NCI-H187 (cell line): ENCODE measurements at places on chromosomes 12 and 14.
A peak's percentile ranks its signal among the peaks of the same experiment; 100 is the strongest.

DNA sequence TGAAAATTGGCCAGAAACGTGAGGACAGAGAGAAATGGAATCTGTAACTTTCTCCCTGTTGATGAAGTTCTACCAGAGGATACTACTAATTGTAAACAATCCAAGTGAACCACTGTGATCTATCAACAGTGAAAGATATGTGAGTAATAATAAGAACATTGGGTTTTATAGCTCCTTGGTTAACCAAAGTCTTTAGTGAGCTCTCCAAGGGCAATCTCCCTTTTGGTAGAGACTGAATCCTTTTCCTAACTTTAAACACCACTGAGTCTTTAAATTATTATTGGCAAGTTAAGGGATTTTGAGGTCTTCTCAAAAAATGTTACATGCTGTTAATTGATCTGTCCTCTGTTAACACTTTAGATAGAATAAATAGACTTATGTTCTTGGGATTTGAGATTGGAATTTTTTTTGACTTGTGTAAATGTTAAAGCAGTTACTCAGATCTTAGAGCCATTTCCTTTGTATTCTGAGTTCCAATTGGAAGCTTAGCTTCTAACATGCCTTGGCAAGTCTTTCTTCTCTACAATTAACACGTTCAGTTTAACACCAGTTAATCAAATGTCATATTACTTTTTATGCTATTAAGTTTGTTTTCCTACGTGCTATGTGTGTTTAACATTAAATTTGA, 338.2 kb upstream of the DDHD1 start:
- no peak for DNase-seq

DNA sequence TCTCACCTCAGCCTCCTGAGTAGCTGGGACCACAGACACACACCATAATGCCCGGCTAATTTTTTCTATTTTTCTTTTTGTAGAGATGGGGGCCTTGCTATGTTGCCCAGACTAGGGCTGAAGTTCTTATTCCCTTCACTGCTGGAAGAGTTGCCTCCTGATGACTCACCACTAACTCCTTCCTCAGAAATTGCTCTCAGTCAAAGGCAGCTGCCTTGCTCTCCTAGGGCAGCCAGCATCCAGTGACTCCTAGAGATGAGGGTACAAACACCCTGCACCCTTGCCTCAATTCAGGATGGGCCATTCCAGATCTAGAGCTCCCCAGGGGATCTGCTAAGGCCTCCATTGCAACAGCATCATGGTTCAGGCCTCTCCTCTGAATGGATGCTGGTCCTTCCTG, 54.0 kb upstream of the RASSF8 start:
- DNase-seq: no peak

DNA sequence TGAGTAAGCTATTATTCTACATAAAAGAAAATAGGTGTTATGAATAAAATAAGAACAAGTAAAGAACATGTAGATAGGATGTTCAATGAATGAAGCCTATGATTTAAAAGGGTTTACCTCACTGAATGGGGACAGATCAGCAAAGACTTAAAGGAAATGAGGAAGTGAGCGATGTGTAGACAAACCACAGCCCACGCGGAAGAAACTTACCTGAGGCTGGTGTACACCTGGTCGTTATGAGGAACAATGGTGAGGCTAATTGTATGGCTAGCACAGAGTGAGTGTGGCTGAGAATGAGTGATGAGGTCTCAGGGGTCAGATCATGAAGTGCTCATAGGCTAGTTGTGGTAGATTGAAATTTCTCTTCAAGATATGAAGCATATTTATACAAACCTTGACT, 221.7 kb downstream of the ALG10B start:
- DNase-seq: no peak

- no peak for DNase-seq
These were observed 29.6 kb downstream of the C12orf71 start for GRCh38 chr12:27052742-27053141.

- no peak for DNase-seq
These were observed 29.5 kb upstream of the HIGD1C start for GRCh38 chr12:50922820-50923219.

GRCh38 chr12:10673659-10674384, at the start of gene STYK1:
STYK1 (minus strand) TSS chr12:10674052; CDS start chr12:10634618, 39,434 bp downstream.
- DNase-seq: peak; percentile 59

DNA sequence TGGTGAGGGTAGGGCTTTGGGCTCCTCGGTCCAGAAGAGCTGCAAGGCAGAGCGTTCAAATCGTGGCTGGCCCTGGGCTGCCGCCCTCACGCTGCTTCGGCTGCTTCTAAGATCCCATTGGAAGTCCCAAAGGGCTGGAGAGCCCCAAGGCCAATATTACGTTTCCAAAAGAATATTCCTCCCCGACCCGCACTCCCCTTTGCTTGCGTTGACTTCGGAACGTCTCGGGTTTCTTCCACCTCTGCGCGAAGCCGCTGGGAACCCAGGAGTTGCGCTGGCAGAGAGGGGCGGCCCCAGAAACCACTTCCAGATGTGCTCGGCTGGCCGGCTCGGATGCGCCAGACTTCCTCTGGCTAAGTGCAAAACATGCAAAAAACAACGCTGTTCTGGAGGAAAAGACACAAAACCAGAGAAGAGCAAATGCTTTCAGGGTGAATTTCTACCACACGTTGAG, at the start of gene GLT8D2:
Gene GLT8D2 (minus strand): TSS at position 285 of the 454 bp plus-strand sequence. CDS start 30,539 bp downstream, outside the sequence.
- DNase-seq: no peak

GRCh38 chr12:63098851-63099250, 52.1 kb downstream of the AVPR1A start:
- no peak for DNase-seq

DNA sequence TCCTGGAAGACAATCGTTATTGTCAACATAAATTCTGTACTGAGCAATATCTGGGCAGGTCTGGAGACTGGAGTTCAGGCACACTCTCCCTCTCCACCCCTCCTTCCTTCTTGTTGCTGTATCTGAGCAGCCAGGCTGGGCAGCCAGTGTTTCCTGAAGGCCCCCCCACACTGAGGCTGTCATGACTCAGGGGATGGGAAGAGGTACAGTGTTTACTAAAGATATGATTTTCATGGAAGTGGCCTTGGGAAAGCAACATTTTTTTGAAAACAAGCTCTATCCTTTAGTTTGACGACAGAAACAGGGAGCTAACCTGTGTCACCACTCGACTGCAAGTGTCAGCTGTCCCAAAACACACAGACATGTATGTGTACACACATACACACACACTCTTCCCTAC, 1485.4 kb upstream of the TMEM132C start:
- no peak for DNase-seq

DNA sequence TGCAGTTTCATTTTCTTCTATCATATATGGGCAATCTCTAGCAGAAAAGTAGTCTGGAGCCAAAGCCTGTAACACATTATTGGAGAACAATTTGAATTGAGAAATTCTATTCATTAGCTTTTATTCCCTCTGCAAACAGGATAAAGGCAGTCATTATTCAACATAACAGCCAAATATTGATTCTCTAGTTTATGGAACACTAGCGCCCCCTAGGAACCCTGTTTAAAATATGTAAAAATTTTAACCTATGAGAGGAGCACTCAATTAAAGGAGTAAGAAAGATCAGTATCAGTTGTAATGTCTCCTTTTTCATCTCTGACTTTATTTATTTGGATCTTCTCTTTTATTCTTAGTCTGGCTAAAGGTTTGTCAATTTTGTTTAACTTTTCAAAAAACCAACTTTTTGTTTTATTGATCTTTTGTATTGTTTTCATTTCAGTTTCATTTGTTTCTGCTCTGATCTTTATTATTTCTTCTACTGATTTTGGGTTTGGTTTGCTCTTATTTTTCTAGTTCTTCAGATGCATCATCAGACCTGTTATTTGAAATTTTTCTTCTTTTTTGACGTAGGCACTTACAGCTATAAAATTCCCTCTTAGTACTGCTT, 4.8 kb upstream of the LMNTD1 start:
- DNase-seq: no peak

DNA sequence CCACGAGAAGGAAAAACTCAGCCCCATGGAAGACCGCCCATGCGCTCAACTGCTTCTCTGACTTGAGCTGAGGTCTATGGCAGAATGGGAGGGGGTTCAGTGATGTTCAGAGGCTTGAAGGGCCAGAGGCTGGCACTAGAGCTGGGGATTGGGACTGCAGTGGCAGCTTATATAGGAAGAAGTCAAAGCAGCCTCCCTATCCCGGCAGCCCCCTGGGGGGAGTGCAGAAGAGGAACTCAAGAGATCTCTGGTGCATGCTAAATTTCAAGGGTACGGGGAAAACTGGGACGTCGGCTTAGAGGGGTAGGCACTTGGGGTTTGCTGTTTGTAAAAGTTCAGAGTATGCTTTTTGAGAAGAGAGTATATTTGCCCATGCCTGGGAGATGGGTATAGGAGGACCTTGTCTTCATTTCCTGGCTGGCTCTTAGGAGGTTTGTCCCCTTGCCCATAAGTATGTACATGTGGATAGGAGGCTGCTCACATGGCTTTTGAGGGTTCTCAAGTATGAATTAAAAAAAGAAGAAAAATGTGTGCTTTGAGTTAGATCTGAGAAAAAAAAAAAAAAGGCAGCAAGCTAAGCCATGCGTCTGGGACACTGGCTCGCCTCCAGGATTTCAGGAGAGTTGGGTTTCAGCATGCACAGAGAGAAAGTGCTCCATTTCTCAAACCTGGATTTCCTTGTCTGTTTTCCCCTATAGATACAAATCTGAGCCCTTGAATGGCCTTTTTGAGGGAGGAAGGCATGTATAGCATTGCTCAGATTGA, 3.2 kb upstream of the MEG3 start:
- no peak for DNase-seq

DNA sequence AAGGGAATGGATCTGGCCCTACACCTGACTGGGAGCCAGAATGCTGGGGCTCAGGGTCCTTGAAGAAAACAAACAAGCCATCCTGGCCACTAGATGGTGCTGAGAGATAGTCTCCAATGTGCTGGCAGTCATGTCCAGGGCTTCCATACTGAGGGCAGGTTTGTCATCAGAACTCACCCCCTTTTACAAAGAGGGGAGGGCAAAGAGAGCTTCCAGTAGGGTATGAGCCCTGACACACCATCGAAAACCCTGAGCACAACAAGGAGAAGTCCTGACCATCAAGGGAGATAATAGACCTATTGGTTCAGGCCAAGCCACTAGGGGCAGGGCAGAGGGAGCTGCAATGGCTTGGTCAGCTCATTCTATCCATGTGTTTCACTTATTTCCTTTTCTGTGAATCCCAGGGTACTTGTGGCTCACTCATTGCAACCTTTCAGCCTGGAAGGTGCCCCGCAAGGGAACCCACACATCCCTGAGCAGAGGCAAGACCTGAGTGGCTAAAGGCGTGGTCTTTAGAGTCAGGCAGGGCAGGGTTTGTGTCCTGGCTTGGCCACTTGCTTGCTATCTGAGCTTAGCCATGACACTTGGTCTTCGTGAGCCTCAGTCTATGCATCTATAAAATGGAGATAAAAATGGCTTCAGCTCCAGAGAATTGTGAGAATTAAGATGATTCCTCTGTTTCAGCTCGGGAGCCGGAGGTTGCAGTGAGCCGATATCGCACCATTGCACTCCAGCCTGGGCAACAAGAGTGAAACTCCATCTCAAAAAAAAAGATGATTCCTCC, 6.2 kb upstream of the PLEKHH1 start:
- peak; percentile 17 for DNase-seq

- DNase-seq: no peak
These were observed 75.3 kb upstream of the OR4E1 start for GRCh38 chr14:21748869-21749303.

GRCh38 chr14:26863736-26864135, 265.9 kb upstream of the NOVA1 start:
- no peak for DNase-seq

DNA sequence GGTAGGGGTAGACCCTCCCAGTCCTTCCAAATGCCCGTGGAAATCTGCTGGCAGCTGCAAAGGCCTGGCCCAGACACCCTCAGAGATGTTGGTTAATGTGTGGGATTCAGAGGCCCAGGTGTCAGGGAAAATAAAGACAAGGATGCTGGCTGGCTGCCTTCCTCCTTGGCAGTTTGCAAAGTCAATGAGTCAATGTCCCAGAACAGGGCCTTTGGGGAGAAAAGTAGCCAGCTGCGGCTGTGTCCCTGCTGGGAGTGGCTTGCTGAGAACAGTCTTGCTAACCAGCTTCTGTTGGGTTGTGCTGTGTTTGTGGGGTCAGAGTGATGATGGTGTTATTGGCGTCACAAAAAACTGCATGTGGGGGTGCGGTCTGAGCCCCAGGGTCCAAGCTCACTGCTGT, 29.2 kb downstream of the GLRX5 start:
- no peak for DNase-seq

GRCh38 chr14:62661818-62662217, 383.4 kb downstream of the KCNH5 start:
- no peak for DNase-seq

DNA sequence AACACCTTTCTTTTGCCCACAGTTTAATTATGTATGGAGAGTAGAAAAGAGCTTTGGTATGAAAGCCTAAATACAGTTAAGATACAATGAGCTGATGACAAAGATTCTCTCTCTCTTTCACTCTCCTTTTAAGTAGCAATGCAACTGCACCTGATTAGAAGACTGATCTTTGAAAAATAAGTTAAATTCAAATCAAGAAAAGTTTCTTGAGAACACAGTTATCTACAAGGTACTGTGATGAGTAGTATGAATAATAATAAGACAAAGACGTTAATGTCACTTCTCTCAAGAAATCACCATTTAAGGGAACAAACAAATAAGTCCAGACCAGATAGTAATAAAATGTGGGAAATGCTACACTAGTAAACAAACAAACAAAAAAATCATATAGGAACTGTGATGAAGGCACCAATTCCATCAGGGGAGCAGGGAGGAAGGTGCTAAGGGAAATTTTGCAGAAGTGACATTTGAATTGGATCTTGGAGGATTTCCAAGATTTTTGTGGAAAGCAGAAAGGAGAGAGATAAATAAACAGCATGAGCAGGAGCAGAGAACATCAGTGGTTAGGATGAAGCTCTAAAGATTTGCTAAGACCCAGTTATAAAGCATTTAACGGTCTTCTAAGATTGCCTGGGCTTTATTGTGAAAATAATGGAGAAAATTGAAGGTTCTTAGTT, 65.2 kb upstream of the STK38L start:
- no peak for DNase-seq

DNA sequence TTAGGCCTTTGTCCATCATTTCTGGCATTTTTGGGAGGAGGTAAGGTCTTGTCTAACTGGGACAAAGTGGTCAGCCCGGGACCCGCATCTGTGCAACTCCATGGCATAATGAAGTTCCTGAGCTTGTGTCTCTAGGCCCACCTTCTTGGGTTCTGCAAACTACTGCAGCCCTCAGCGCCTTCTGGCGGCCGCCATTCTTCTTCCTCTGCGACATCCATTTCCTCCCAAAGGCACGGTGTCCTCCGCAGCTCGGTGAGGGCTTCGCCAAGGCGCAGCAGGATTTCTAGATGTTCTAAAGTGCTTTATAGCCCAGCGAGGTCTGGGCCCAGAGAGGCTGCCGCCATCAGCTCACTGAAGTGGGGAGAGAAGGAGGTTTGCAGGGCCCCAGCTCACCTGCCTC, 134.4 kb upstream of the OR4E1 start:
- no peak for DNase-seq

- DNase-seq: peak; percentile 11
These were observed 123.4 kb downstream of the SLC5A8 start for GRCh38 chr12:101086490-101087135.
